ENCODE measurements at places on chromosomes 2 and 18.

DNA sequence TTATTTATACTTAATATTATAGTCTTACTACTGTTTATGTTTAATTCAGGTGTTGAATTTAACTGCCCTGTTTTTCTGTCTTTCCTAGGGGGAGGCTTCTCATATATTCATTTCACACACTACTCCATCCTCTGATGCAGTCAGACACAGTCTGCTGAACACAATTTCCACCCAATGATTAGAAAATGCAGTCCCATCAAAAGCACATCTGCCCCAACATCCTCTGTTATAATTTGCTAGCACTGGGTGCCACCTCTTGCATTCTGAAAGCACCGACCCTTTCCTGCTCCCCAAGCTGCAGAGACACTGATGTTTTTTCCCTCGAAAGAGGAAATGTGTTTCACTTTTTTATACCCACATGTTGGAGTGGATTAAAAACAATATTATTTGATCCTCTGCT is 474.7 kb downstream of the PID1 start:
- DNase-seq, result no peak

GRCh38 chr2:240831594-240832204 is 11.7 kb upstream of the KIF1A start:
- no peak for DNase-seq

DNA sequence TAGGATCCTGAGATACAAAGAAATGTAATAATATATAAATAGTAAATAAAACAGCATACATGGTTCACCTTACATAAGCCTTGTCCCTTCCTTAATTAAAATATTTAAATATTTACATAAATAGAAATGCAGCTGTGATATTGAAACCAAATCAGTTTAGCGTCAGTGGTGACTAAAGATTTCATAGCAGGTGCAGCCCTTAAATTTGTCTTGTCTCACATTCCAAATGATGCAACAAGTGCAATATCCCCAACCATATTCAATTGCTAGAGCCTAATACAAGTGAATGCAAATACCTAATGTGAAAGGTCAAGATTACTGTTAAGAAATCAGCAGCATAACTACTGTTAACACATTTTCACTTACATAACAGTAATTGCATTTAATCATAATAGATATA is 539.5 kb downstream of the NYAP2 start:
- no peak for DNase-seq

GRCh38 chr2:222864296-222864695 is 3.5 kb downstream of the ACSL3 start:
- DNase-seq, result no peak

DNA sequence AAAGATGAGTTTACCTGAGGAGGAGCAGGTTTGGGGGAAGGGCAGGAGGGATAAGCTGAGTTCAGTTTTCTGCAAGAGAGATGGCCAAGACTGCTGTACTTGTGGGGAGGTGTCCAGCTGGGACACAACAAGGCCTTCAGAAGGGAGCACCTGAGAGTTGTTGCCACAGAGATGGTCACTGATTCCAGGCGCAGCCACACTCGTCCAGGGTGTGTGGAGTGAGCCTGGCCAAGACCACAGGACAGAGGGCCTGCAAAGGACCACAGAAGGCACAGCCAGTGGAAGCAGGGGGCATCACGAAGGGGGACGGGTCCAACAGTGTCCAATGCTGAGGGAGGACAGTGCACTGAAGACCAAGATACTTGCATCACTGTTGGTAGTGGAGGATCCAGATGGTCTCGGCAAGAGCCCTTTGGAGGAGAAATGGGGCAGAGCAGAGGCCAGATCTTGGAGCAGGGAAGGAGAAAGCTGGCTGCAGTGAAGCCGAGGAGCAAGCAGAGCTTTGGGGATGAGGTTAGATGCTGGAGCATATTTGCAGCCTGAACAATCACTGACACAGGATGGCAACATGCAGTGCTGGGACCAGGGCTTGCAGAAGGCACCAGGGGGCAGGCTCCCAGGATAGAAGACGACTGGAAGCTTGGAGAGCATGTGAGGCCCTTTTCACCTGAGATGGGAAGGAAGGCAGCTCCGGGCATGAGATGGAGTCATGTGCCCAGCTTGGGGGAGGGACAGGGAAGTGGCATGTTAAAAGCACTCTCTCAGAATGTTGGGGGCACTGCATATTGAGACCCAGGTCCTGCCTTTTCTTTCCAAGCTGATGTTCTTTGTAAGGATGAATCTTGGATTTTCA is 214.0 kb downstream of the CYP26B1 start:
- peak; percentile 37 for DNase-seq

- DNase-seq, result no peak
These were observed 399.7 kb downstream of the MTX2 start for GRCh38 chr2:176668912-176669311.

DNA sequence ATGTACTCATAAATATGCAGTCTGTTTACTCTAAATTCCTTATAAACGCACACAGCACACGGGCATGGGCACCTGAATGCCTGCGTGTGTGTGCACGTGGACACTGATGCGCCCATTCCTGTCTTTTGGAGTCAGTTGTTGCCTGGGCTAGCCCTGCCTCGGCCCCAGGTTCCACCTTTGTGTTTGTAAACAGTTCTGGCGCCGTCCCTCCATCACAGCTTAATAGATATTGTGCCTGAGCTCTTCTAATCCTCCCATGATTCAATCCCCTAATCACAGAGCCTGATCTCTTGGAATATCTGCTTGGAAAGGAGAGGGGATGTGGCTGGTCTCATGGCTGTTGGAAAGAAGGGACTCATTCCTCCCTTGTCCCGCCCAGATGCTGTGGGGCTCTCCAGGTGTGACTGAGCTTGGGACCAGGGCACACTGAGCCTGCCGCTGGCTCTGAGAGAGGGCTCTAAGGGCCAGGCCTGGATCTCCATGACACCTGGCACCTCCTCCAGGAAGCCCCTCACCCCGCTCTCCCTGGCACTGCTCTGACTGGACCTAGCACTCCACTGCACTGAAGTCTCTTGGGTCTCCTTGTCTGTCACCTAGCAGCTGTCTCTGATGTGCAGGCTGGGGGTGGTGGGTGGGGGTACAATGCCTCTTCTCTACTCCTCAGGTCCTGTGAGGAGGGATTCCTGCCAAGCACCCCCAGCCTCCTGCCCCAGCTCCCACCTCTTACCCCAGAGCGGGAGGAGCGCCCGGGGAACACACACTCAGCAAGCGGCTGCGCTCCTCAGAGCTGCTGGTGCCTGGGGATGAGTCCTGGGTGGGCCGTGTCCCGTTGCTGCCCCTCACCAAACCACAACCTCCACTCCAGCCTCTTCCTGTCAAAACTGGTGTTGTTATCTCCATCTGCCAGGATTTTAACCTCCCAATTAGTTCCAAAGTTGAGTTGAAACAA is 181.3 kb downstream of the INHBB start:
- DNase-seq, result no peak

DNA sequence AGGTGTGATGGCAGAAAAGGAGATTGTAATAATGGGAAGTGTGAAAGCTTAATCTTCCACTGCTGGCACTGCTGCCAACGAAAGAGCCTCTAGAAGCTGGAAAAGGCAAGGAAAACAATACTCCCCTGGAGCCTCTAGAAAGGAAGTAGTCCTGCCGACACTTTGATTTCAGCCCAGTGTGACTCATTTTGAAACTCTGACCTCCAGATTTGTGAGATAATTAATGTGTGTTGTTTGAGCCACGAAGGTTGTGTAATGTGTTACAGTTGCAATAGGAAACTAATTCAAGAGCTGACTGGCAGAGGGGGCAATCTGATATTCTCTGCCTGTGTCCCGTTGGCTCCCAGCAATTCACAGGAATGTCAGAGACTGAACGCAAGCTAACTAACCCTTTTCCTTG is 219.2 kb upstream of the UBE2E3 start:
- no peak for DNase-seq

GRCh38 chr2:120653046-120653445 is 82.6 kb upstream of the GLI2 start:
- no peak for DNase-seq

DNA sequence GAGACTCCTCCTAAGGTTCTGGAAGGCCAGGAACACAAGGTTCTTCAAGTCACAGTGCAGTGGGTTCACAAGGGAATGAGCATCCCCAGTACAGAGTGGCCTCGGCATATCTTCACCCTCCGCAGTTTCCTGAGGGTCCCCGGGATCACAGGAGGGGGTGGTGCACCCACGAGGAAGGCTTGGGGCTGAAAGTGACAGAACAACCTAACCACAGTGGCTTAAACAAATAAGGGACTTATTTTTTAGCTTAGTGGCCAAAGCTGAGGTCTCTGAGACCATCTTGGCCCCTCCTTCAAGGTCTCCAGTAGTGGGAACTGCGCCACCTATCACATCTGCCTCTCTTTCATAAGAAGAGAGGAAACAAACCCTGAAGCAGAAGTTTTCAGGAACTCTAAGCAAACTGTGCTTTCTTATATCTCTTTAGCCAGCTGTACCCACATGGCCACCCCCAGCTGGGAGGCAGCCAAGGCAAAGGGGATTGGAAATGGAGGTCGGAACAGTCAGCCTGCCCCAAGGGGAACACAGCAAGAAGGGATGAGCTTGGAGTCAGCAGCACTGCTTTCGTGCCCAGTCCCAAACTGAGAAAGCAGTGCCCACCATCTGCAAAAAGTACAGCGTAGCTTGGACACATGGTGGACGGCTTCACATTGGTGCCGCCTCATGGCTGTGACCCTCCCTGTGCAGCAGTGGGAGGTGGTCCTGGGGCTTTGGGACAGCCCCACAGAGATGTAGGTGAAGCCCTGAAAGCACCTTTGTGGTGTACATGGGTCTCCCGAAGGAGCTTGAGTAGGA is 260.0 kb upstream of the ID2 start:
- DNase-seq, result no peak

DNA sequence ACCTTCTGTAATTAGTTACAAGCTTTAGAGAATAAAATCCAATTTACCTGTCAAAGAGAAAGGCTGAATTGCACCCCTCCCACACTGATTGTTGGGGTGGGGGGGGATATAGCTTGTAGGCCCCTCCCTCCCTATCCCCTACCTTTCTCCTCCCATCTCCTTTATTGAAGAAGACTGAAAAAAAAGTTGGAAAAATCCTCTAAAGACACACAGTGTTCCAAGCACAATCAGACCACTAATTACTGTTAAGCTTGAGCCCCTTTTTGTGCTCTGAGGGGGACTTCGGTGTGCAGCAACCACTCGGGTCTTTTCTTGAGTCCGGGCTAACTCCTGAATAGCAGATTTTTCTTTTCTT is 43.0 kb upstream of the FZD5 start:
- DNase-seq, result no peak

DNA sequence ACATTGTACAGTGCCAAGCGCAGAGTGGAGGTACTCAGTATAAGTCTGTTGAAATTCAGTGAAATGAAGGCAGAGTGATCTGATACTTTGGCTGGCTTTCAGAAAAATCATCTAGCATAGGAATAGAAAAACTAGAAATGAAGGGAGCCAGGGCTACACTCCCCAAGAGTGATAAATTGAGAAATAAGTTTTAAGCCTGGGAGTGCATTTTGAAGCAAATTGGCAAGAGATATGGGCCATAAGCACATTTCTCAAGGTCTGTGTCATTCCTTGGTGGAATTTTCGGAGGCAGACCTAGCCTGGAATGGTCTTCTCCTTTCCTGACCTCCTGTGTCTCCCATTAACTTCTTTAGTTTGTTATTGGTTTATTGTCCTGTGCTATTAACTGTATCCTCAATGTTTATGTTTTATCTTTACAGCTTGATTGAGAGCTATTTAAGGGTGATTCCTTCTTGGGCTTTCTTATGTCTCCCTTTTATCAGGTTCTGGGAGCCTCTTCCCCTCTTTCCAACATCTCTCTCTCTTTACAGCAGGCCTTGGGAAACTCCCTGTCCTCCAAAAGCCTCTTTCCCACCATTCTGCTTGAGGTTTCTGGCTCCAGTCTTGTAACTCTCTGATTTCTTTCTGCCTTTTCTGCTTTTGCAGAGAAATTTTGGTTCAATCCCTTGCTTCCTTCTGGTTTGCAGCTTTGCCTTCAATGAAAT is 649.5 kb downstream of the SLC4A3 start:
- DNase-seq, result no peak

DNA sequence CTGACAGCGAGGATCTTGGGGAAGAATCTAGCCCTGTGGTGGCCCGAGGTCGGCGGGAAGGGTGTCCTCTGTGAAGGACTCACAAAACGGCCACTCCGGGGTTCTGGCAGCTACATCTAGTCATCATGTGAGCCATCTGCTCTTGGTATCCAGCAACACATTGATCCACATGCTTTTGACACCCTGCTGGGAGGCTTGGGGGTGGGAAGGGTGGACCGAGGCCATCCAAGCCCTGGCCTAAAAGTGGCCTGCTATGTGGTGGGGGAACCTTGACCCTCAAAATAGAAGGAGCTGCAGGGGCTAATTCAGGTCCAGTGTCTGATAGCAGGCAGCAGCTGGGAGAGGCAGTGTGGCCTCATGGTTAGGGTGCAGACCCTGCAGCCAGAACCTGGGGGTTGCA is 145.7 kb downstream of the CELF4 start:
- no peak for DNase-seq

DNA sequence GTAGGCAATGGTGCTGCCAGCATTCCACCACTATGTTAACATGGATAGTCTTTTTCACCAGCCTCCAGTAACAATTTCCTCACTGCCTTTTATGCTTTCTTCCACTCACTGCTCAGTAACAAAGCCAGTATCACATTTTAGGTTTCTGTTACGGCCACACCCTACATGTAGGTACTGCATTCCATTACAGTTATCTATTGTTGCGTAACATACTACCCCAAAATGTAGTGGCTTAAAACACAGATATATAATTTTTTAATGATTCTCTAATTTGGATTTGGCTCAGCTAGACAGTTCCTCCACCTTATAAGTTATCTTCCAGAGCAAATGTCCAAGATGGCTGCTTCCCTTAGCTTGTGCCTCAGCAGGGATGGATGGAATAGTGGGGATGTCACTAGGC is 498.7 kb upstream of the ACVR2A start:
- no peak for DNase-seq

GRCh38 chr18:69843015-69843414 is 104.7 kb downstream of the CD226 start:
- no peak for DNase-seq

- DNase-seq, result no peak
These were observed 200.8 kb downstream of the EPHA4 start for GRCh38 chr2:221371347-221371746.

DNA sequence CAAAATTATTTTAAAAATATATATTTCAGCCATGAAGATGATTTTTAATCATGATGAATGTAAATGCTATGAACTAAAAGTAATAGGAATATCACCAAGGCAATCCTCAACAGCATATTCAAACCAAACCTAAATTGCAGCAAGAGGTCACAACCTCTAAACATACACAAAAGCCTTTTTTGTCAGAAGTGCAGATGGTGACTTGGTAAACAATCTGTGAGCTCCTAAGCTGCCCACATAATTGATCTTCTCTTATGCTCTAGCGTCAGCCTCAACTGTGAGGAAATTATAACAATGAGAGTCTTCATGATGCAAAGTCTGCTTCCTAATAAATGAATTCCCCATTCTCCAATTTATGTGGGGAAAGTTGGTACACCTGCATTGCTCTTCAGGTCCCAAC is 113.2 kb downstream of the TSN start:
- no peak for DNase-seq

GRCh38 chr2:62192811-62193210 is 3.1 kb upstream of the B3GNT2 start:
- DNase-seq, result no peak

GRCh38 chr2:83081826-83082690 is 1377.0 kb downstream of the SUCLG1 start:
- DNase-seq, result no peak

Measured in SK-N-DZ (cell line).